ENCODE measurements at places on chromosomes 2 and 18. TPM values are rescaled to one million over a fixed set of nuclear protein-coding genes. Genes with fewer than 3 reads are reported as not detected.
A peak's percentile ranks its signal among the peaks of the same experiment; 100 is the strongest.

Gene INPP5D
- total RNA-seq, result 17.7 TPM

Gene UGT1A5
- total RNA-seq, result not detected

DNA sequence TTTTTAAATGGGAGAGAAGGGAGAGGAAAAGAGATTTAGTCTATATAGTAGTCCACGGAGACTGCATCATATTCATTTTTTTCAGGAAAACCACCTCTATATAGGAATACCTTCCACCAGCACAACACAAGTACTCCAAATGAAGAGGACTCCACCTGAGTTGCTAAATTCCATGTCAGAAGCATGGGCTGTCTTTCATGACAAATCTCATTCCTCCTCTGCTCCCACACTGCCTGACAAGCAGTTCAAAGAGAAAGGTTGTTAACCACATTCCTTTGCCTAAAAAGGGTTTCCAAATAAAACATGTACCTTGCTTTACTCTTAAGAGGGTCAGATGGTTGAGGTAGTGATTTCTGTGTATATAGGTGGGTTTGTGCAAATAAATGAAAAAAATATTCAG, 122.0 kb downstream of the TMEFF2 start:
- H3K27me3 ChIP-seq, result no peaks in the 10 kb centered on the region
- no peak overlapping the region for H3K4me3 ChIP-seq
- H3K36me3 ChIP-seq, result no peaks in the 10 kb centered on the region
- H3K27ac ChIP-seq, result no peak overlapping the region
- no peak for DNase-seq

DNA sequence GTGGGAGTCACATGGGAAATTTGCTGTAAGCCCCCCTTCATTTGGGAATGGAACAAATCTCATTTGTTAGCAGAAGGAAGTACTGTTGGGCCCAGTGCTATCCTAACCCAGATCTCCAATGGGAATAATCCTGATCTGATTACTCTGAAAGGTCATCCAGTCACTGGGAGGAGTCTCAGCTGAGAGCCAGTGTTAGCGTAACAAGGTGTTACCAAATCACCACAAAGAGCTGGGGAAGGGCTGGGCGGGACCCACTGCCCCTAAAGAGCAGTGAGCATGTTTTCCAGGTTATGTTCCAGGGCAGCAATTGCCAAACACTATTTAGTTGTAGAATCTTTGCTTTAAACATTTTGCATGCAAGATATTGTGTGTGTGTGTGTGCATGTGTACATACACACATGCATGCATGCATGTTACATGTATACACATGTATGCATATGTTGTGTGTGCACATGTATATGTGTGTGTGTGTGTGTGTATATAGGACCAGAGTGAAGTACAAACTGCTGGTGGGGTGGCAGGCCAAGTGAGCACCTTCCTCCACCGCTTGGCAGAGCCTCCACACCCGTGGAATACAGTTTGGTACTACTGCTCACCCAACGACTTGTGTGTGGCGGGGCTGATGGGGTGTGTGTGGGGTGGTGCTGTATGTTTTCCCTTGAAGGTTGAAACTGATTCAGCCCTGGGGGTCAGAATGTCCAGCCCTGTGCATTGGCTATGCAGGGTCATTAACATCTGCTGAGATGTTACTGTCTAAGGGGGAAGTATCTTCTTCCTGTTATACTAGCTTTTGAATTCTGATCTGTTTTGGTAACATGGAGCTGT, 15.2 kb downstream of the INPP5D start:
- peak; percentile 39 for DNase-seq
- no peak overlapping the region for H3K4me3 ChIP-seq
- H3K4me1 ChIP-seq, result peaks cover 16% of the 10 kb centered on the region
- H3K27ac ChIP-seq, result no peak overlapping the region
- no peaks in the 10 kb centered on the region for H3K27me3 ChIP-seq
- peaks cover 11% of the 10 kb centered on the region for H3K36me3 ChIP-seq
